ENCODE measurements at places on chromosomes 3 and 15.

- DNase-seq = no peak
Measured at GRCh38 chr3:138933068-138933668, 13.8 kb downstream of the FOXL2 start.

GRCh38 chr3:138303474-138303873 lies 26.2 kb downstream of the NME9 start:
- no peak for DNase-seq

DNA sequence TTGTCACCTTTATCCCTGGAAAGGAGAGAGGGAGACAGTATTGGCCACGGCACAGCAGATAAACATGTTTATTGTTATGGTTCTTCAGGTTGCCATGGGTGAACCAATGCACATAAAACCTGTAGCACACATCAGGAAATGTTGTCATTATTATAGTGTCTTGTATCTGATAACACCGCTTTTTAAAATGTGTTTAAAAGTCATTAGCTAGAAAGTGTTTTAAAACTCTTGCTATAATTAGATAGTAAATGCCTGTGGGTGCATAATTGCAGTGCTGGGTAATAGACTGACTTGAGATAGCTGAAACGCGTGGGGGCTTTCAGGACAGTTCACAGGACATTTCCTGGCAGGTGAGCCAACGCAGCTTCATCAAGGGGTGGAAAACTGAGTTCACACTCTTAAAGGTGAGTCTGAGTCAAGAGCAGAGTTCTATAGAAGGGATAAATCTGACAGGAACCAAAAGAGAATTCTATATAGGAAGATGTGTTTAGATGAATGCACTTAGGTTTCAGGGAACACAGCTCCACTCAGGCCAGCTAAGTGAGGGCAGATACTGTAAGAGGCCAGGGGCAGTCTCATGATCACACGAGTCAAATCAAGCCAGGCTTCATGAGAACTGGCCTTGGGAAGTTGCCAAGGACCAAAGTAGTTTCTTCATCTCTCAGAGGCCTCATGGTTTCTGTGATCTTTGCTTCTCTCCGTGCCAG lies 35.6 kb upstream of the PPP4R2 start:
- DNase-seq = no peak

DNA sequence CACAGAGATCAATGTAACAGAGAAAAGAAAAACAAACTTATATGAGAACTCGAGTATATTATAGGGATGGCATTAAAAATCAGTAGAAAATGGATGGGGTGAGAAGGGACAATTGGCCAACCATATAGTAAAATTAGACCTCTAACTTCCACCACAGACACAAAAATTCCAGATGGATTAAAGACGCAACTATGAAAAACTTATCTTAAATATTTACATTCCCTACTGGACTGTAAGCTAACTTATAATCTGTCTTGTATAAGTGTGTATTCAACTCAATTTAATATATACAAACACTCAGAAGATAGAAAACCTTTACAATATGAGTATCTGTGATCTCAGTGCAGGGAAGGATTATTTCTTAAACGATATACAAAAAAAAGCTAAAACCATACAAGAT lies 3.0 kb downstream of the MFAP1 start:
- no peak for DNase-seq

DNA sequence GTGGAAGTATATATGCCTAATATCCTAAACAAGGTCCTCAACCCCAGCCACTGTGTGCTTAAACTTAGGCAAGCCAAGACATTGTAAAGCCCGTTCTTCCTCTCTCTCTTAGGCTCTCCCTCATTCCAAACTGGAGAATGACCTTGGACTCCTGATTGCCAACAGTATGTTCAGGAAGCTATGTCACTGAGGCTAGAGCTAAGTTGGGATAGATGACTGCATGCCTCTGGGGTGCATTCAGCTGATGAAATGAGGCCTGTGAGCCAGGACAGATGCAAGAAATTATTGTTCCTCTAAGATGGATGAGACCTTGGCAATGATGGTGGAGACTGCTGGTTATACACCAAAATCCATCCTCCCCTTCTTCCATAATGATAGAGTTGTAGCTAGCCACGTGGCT lies 27.9 kb upstream of the TBC1D21 start:
- DNase-seq = no peak

DNA sequence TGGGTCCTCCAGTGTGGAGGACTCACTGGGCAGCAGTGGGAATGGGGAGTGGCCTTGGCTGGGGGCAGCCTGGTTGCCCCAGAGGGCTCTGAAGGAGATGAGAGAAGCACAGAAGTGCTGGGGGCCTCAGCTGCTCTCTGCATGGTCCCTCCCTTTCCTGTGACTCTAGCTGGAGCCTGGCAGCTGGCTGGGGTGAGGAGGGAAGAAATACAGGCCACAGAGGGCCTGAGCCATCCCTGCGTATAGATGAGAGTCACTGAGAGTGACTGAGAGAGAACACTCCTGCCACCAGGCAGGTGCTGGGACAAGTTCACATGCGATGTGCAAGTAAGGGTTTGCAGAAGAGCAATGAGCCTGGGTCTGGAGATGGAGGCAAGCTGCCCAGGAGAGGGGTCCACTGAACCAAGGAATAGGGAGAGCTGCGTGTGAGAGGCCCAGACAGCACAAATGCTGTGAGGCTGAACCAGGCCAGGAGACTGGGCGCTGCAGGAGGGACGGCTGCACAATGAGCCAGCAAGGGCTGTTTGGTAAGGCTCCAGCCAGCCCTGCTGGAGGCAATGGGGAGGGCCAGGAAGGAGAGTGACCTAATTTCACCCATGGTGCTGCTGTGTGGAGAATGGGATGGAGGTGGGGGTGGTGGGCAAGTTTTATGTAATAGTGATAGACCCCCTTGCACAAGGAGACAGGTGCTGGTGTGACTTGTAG lies 87.2 kb downstream of the CLSTN2 start:
- DNase-seq = no peak

Measured in SHP77 (cell line).